ENCODE measurements at places on chromosomes 5 and 9.

DNA sequence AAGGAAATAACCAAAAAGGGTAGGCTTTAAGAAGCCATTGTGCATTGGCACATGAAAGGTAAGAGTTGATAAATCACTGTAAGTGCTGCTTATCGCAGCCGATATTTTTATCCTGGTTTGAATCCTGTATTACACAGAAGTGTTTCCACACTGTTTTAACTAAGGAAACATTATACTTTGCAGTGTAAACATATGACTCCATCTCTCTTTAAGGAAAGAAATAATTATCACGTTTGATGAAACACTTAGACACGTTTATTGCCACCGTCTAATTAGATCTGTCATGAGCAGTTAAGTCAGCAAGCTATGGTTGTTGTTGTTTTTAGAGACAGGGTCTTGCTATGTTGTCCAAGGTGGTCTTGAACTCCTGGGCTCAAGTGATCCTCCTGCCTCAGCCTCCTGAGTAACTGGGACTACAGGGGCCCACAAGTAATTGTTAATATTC lies 85.7 kb upstream of the TNFAIP8 start:
- peak; percentile 68 for DNase-seq

DNA sequence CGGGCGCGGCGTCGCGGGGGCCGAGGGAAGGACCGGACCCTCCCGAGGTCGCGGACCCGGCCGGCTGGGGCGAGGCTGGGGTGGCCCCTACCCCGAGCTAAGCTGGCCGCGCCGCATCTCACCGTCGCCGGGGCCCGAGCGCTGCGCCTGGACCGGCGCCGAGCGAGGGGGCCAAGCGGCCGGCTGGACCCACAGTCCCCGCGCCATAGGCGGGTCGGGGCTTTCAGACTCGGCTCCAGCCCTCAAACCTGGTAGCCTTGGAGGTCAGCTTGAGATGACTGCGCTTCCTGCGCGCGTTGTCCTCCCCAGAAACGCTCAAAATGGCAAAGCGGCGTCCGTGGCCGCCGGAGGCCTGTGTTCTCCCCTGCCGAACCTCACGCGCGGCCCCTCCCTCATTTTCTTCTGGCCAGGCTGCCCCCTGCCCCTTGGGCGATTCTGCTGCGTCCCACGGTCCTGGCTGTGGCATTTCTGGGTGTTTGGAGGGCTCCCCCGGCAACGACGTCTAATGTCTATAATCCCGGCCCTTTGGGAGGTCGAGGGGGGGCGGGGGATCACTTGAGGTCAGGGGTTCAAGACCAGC lies 8.7 kb upstream of the GRIN1 start:
- no peak for DNase-seq

DNA sequence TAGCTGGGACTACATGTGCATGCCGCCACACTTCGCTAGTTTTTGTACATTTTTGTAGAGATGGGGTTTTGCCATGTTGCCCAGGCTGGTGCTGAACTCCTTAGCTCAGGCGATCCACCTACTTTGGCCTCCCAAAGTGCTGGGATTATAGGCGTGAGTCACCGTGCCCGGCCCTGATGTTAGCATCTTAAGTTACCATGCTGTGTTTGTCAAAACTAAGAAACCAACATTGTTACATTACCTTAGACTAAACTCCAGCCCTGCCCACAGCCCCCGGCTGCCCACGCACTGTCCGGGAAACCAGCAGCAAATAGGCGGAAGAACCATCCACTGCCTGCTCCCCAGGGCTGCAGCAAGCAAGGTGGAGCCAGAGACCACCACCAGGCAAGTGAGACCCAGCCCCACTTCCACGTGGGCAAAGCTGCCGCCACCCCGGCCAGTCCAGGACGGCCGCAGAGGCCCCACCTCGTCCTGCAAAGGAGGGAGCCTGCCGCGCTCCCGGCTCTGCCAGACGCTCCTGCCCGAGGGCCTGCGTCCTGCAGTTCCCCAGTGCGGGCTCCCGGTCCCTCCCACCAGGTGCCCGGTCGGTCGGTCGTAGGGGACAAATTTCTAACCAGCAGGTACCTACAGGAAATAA lies 35.7 kb upstream of the TXN start:
- DNase-seq, result no peak

GRCh38 chr9:36997414-36997813 lies 36.7 kb downstream of the PAX5 start:
- DNase-seq, result no peak

GRCh38 chr5:153991168-153991567 lies 47.5 kb downstream of the FAM114A2 start:
- no peak for DNase-seq
